Lung (tissue), 17 donors: ENCODE measurements at places on chromosomes 2 and 18.
A peak's percentile ranks its signal among the peaks of the same experiment; 100 is the strongest.

DNA sequence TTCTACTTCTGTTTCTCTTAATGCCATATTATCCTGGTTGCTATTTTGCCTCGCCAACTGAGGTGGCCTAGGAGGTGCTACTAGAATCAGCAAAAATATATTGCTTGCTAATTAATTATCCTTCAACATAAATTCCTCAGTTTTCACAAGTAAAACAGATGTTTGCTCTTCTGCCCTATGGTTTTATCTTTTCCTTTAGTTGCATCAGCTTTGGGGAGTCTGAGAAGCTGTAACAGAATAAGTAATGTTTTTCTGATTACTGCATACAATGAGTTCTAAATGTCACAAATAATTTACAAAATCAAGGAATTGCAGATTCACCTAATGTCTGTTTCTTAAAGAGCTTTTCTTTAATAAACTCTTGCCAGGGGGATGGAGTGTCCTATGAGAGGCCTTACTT lies 36.7 kb downstream of the GULP1 start:
- no peak for DNase-seq
- H3K4me3 ChIP-seq = no peak overlapping the region
- no peaks in the 10 kb centered on the region for H3K36me3 ChIP-seq
- H3K27me3 ChIP-seq = no peaks in the 10 kb centered on the region

- H3K4me3 ChIP-seq = no peak overlapping the region
- H3K4me1 ChIP-seq = no peaks in the 10 kb centered on the region
- H3K36me3 ChIP-seq = no peaks in the 10 kb centered on the region
- H3K27ac ChIP-seq = no peak overlapping the region
These were observed 1561.5 kb upstream of the ZEB2 start for GRCh38 chr2:146081459-146081858.

- H3K27me3 ChIP-seq = no peaks in the 10 kb centered on the region
- no peaks in the 10 kb centered on the region for H3K4me1 ChIP-seq
- no peak overlapping the region for H3K4me3 ChIP-seq
- no peak for DNase-seq
- peaks cover 46% of the 10 kb centered on the region for H3K36me3 ChIP-seq
- no peak overlapping the region for H3K27ac ChIP-seq
These were observed 47.5 kb downstream of the ZNF638 start for GRCh38 chr2:71379086-71379485.

DNA sequence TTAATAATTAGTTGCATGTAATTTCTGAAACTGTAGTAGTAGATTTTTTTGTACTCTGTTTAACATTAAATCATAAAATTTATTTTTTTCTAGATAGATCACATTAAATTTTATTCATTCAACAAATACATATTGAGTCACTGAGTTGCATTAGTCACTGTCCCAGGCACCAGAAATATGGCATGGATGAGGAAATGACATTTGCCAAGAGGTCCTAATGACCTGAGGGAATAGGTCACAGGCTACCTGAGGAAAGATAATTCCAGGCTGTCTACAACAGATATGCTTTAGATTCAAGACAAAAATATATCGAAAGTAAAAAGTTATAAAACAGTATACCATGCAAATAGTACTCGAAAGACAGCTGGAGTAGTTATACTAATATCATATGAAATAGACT lies 852.4 kb upstream of the ACVR2A start:
- no peaks in the 10 kb centered on the region for H3K27me3 ChIP-seq
- no peak overlapping the region for H3K4me3 ChIP-seq
- H3K36me3 ChIP-seq = no peaks in the 10 kb centered on the region
- H3K4me1 ChIP-seq = no peaks in the 10 kb centered on the region
- no peak overlapping the region for H3K27ac ChIP-seq

DNA sequence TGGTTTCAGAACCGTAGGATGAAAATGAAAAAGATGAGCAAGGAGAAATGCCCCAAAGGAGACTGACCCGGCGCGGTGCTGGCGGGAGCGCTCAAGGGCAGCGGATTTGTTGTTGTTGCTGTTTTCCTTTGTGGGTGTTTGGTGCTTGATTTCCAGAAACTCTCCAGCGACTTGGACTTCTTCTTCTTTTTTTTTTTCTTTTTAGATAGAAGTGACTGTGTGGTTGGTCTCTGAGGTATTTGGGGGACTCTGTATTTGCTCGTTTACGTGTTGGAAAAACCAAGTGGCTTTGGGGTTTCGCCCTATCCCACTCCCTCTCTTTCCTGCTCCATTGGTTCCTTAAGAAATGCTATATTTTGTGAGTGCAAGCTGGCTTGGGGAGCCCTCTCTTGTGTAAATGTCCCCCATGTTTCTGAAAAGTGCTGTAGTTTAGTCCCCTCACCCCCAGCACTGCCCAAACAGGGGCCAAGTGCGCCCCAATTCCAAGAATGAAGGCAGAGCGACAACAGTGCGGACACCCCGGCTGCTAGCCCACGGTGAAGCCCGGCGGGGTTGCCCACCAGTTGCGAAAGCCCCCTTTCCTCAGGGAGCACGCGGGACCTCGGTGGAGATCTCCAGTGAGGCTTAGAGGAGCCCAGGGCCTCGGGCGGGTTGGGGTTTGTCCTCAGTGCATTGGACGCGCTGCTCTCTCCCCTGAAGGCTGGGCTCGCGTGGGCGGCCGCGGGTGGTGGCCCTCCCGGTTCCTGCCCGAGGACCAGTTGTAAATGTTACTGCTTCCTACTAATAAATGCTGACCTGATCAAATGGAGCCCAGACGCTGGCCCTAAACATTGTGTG lies 1.8 kb downstream of the HOXD9 start:
- H3K27me3 ChIP-seq = peaks cover 20% of the 10 kb centered on the region
- H3K36me3 ChIP-seq = no peaks in the 10 kb centered on the region
- no peak for DNase-seq

DNA sequence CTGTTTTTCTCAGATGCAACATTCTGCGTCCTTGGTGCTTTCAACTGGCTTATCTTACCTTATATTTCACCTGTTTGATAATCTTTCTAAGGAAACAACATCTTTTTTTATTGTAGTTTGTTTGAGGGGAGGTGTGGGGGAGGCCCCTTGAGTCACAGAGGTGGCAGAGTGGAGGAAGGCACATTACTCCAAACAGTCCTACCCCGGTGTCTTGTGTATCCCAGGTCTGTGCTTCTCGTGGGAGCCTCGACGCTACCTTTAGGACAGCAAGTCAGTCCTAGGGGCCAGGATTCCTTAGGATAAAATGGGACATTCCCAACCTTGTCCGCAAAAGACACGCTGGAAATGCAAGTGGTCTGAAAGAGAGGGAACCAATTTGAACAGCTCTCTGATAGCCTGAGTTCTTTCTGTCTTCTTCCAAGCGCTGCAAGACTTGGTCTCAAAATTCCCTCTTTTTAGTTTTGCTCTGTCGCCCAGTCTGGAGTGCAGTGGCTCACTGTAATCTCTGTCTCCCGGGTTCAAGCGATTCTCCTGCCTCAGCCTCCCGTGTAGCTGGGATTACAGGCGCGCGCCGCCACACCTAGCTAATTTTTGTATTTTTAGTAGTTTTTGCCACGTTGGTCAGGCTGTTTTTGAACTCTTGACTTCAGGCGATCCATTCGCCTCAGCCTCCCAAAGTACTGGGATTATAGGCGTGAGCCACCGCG lies 4.0 kb downstream of the GATA6 start:
- peaks cover 8% of the 10 kb centered on the region for H3K4me1 ChIP-seq
- peak overlapping the region; percentile 54 for H3K4me3 ChIP-seq
- no peaks in the 10 kb centered on the region for H3K27me3 ChIP-seq
- peak; percentile 64 for DNase-seq
- peak overlapping the region; percentile 79 for H3K27ac ChIP-seq

DNA sequence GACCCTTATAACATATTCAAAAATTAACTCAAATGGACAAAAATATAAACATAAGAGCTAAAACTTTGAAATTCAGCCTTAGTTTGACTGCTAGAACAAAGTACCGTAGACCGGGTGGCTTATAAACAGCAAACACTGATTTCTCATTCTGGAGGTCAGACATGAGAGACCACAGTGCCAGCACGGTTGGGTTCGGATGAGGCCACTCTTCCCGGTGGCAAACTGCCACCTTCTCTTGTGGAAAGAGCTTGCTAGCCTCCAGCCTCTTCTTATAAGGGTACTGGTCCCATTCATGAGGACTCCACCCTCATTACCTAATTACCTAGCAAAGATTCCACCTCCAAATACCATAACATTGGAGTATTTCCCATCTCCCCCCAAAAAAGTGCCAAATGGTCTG lies 91.3 kb downstream of the FAM210A start:
- H3K4me1 ChIP-seq = peaks cover 6% of the 10 kb centered on the region
- no peak for DNase-seq
- H3K27me3 ChIP-seq = no peaks in the 10 kb centered on the region
- H3K4me3 ChIP-seq = no peak overlapping the region
- H3K27ac ChIP-seq = no peak overlapping the region
- H3K36me3 ChIP-seq = no peaks in the 10 kb centered on the region

DNA sequence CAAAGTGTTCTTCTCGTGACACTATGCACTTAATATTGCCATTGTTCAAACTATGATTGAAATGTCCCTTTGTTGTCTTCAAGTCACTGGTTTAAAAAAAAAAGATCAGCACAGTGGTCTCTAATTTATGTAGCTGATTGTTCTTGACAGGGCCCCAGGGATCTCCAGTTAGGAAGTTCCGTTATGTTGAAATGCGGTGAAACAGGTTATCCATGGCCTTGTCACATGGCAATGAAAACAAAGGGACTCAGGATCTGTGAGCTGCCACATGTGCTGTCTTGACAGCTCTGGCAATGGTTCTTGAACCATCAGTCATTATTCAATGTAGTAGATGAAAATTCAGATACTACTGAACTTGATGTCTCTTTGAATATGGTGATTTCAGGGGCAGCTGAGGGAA lies 147.4 kb downstream of the SETBP1 start:
- peaks cover 6% of the 10 kb centered on the region for H3K4me1 ChIP-seq
- H3K4me3 ChIP-seq = no peak overlapping the region
- H3K27me3 ChIP-seq = no peaks in the 10 kb centered on the region
